ENCODE measurements at places on chromosomes 5 and 9.

DNA sequence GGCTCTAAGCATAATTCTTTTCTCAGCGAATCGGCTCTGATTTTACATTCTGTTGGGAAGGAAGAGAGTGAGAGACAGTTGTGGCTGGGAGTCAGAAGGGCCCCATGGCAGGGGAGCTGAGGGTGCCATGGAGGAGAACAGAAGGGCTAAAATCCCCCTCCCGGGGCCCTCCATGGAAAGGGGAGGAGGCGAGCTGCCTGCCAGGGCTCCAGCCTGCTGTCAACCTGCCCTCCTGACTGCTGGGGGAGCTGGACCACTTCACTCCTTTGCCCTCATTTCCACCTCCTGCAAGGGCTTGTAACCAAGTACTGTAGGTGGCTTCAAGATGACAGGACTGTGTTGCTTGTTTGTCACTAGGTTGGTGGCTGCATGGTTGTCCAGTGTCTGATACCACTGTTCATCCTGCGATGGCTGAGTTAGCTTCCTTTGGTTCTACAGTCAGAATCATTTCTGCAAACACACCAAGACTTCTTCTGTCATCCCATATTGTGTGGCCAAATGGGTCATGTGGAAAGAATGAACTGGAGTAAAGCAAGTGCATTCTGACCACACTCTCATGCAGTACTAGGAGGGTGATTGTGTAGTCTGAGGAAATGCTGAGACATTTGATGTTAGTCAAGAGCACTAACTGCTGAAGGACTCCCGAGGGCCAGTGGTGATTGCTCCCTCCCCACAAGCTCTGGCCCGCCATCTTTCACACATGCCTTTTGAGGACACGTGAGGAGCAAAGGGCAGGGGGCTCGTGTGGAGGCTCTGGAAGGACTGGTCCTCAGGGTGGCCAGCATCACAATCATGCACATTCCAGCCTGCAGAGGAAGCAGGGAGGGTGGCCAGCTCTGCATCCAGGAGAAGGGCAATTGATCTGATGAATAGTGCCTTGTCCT lies 307.2 kb downstream of the GADD45G start:
- no peak for DNase-seq

DNA sequence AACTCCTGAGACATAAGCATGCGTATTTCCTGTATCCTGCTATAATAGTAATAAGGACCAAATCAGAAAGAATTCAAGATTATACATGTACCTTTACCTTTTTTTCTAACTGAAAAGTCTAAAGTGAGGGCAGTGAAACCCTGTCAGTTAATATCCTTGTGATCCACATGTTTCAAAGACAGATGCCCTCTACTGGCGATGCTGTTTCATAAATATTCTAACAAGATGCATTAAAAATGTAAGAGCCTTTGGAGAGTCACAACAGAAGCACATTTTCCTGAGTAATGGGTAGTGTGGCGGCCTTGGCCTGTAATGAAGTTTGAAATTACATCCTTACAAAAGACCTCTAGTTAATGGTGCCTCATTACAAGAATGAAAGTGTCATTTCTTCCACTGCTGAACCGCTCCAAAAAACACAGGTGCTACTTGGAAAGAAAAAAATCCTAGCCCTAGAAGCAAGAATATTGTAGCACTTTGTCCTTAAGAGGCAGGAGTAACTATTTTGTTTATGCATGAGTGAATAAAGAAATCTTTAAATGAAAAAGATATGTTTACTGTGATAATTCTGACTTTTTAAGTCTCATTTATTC lies 232.6 kb downstream of the EPB41L4A start:
- no peak for DNase-seq

DNA sequence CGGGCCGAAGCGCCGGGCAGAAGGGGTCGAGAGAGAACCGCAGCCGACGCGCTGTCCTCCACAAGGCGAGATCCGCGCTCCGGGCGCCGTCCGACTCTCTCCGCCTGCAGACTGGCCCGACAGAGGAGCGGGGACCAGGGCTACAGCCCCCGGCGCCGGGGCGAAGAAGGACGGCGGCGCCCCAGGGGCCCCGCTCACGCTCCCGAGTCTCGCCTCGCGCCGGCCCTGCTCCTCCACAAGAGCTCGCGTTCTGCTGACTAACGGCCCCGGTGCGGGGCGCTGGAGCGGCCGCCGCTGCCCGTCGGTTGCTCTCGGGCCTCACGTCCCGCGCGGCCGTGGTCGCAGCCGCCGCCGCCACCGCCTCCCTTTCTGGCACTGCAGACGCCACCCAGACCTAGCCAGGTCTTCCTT lies 338 bp downstream of the ABHD17B start:
- DNase-seq: no peak

DNA sequence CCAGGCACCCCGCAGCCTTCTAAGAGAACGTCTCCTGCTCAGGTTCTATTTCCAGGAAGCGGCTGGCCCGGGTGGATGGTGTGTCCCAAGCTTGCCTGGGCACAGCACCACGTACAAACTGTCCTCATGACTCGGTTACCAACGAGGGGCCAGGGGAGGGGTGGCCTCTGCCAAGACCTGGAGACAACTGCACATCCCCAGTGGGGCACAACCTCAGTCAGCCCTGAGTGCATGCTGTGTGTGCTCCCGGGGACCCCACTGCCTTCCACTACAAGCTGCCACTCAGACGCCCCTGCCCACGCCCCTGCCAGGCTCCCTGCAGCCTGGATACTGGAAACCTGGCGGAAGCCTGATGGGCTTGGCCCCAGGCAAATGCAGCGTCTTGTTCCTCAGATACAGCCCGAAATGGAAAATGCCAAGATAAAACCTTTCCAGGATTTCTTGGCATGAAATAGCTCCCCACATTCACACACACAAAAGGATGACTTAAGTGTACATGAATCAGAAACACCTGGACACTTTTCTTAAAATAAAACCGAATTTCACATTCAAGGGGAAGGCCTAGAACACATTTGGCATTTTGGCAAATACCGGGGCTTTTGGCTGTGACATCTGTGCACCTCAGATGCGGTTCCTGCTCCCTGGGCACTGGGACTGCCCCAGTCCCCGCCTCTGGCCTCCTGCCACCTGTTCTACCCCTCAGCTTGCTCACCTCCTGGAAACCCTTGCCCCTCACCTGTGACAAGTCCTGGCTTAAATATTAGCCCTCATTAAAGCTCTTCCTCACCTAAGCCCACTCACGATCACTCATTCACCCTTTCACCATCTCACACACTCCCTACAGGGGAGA lies 62.5 kb downstream of the COL23A1 start:
- DNase-seq: no peak

DNA sequence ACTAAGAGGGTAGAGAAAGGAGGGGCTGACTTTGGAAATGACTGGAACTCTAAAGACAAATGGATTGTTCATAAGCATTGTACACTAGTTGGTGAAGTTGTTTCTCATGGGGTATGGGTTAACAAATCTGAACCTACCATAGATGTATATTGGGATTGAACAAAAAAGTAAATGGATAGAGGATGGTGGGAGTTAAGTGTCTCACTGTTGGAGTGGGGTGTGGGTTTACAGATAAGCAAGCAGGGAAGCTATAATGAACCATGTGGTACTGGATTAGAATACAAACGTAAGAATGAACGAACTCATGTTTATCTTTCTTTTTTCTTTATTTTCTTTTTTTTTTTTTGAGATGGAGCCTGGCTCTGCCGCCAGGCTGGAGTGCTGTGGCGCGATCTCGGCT lies 17.8 kb downstream of the GNG10 start:
- DNase-seq: no peak

GRCh38 chr9:1320607-1321195 lies 270.5 kb downstream of the DMRT2 start:
- no peak for DNase-seq

DNA sequence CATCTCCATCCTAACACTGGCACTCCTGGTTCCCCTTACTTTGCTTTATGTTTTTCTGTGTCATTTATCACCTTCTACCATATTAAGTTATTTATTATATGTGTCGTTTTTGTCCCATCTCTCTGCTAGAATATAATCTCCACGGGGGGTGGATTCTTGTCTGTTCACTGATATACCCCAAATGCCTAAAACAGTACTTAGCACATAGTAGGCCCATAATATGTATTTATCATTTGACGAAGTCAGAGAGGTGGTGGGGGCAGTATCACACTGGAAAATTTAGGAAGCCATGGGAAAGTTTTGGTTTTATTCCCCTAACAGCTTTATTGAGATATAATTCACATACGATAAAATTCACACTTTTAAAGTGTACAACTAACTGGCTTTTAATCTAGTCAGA lies 14.4 kb downstream of the ZCCHC9 start:
- DNase-seq: no peak

DNA sequence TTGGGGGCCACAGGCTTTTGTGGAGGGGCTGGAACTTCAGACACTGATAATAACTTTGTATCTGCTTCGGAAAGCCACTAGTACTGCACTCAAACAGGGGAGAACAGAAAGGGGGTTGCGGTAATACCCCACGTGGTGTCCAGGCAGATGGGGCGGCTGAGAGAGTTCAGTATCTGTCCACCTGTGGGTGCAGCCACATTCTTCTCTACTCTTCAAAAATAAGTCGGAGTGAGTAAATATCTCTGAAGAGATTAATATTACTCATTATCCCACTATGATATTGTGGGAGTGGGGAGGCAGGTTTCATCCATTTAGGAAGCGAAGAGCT lies 102.1 kb upstream of the SSBP2 start:
- DNase-seq: no peak

DNA sequence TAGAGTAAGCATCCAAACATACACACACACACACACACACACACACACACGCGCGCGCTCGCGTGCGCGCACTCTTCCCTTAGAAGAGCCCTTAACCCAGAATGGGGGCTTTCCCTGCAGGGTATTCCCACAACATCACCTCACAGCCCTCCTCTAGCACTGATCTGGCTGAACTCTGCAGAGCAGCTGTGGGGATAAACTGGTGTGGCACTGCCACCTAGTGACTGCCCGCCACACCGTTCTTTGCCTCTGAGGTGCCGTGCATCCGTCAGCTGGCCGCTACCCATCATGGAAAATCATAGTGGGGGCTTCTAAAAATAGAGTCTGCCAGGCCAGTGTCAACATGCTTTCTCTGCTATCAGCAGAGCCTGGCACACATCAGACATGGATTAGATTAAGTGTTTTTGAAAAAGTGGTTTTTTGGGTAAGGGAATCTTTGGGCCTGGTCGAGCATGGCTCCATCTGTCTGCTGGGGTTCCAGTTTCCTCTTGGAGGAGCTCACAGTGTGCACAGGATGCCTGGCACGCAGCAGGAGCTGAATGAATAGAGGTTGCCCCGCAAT lies 88.1 kb downstream of the KCNN2 start:
- DNase-seq: no peak

GRCh38 chr5:42756606-42757601 lies at the start of gene CCDC152:
Gene CCDC152, plus strand, starts transcription at chr5:42756818. Its CDS starts 2,304 bp downstream, at chr5:42759122.
- DNase-seq: peak; percentile 24

- no peak for DNase-seq
Measured at GRCh38 chr9:27977931-27978330, 404.6 kb upstream of the C9orf72 start.

GRCh38 chr5:23930985-23931384 lies 423.6 kb downstream of the PRDM9 start:
- no peak for DNase-seq

GRCh38 chr5:147565524-147565923 lies 55.7 kb upstream of the DPYSL3 start:
- DNase-seq: no peak

GRCh38 chr9:128242828-128243214 lies 33.0 kb downstream of the GOLGA2 start:
- no peak for DNase-seq

DNA sequence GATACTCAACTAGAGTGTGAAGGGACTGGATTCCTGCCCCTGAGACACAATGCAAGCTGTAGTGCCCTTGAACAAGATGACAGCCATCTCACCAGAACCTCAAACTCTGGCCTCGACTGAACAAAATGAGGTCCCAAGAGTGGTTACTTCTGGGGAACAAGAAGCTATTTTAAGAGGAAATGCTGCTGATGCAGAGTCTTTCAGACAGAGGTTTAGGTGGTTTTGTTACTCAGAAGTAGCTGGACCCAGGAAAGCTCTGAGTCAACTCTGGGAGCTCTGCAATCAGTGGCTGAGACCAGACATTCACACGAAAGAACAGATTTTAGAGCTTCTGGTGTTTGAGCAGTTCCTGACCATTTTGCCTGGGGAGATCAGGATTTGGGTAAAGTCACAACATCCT lies 2.4 kb downstream of the ZNF483 start:
- no peak for DNase-seq

- no peak for DNase-seq
Measured at GRCh38 chr5:132474881-132475496, 15.6 kb downstream of the IRF1 start.

DNA sequence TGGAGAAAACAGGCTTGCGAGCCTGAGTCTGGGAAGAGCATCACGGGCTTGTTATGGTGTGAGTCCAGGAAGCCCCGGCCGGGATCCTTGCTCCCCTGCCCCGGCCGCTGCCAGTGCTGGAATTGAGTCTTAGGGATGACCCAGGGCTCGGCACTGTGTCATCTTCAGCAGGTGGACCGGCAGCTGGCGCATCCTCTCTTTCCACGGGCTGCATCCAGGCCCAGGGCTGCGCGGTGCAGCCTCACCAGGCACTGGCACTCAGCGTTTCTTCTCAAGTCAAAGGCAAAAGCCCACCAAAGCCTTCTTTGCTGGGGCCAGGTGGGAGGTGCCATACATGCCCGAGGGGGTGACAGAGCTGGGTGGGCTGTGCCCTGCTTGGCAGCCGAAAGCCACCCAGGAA lies 46.6 kb downstream of the COL5A1 start:
- no peak for DNase-seq

DNA sequence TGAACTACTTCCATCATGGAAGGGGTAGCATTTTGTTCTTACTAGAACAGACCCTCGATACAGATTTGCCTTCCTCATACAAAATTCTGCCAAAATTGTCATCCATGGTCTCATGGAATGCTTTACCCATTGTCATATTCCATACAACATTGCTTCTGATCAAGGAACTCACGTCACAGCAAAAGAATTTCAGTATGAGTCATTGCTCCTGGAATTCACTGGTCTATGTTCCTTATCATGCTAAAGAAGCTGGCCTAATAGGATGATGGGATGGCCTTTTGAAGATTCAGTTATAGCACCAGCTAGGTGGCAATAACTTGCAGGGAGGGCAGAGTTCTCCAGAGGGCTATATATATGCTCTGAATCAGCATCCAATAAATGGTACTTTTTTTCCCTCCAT lies 18.2 kb upstream of the FNIP1 start:
- DNase-seq: no peak

- DNase-seq: no peak
Measured at GRCh38 chr9:91033797-91034196, 232.2 kb downstream of the SYK start.

- no peak for DNase-seq
Measured at GRCh38 chr5:108074626-108075025, 307.3 kb downstream of the FBXL17 start.

GRCh38 chr9:37956423-37956820 lies 52.5 kb upstream of the SLC25A51 start:
- no peak for DNase-seq

DNA sequence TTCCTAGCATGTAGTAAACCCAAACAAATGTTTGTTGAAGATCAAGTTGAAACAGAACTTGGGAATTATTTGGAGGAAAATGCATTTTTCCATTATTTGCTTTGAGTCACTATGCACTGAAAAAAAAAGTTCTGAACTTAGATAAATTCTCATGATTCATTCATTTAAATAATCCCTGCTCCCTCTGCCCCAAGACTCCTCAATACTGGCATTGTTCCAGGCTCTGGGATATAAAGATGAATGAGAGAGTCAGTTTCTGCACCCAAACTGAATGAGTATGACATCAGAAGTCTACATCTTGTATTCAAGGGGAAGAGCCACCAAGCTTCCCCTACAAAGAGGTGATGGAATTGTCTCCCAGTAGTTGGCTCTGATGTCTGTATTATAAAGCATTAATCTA lies 123.9 kb downstream of the SEC61B start:
- no peak for DNase-seq

Measured in activated CD4-positive, CD25-positive, alpha-beta regulatory T cell (primary cell).